Neural crest cell (in vitro differentiated cells): ENCODE measurements at places on chromosomes 4 and X. TPM values are rescaled to one million over a fixed set of nuclear protein-coding genes. Genes with fewer than 3 reads are reported as not detected.
A peak's percentile ranks its signal among the peaks of the same experiment; 100 is the strongest.

Gene UCHL1
- 265 and 285 TPM in 2 replicates for total RNA-seq

Gene TLR10
- not detected in 2 replicates for total RNA-seq

Gene VCX3A
- total RNA-seq = 0.58 and 0.68 TPM in 2 replicates

Gene PABPC5
- total RNA-seq = 10.0 and 10.3 TPM in 2 replicates

Gene RS1
- not detected in 2 replicates for total RNA-seq

Gene NPY2R
- total RNA-seq = not detected in 2 replicates

Gene GK
- total RNA-seq = 16.9 and 17.3 TPM in 2 replicates

Gene TMSB15A
- total RNA-seq = 216 and 233 TPM in 2 replicates

Gene TBC1D14
- total RNA-seq = 56.3 and 58.0 TPM in 2 replicates

Gene RAB39B
- total RNA-seq = 6.5 and 7.3 TPM in 2 replicates

- DNase-seq = peak; percentile 72
Observed at GRCh38 chr4:152500800-152501434, 35.0 kb downstream of the FBXW7 start.

DNA sequence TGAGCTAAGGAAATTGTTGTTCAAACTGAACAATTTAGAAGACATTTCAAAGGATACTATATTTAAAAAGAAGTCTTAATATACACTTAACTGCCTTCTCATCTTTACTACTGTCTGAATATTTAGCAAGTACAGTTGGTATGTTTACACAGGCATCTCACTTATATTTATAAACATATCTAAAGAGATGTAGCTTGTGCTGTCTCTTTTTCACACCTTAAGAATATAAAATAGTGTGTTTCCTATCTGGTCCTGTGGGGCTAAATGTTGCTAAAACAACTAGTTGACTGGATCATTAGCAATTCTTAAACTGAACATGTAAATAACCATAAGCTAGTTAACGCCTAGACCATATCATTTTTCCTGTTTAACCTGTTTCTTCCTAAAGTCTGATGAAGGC is 336.3 kb downstream of the PPP3CA start:
- no peak for DNase-seq

- no peak for DNase-seq
Observed at GRCh38 chr4:69470561-69470960, 25.1 kb downstream of the UGT2B4 start.

DNA sequence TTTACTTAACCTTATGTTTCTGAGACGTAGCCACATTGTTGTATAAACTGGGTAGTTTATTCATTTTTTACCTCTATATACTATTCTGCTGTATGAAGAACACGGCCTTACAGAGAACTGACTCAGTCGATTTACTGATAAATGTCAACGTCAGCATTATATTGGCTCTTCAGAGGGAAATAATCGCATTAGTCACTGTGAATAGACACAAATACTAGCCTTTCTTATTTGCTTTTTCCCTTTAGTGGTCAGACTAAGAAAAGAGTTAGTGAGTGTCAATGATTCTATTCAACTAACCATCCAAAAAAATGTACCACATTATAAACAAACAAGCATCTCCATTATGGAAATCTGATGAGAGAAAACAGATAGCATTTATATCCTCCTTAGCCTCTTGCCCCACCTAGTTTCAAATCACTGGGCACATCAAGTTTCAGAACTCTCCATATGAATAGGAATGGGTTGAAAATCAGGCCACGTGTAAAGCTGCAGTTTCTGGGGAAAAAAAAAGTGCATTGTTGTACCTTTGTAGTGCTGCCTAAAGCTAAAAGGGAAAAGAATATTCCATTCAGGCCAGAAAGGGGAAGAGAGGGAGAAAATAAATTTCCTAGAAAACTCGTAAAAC is 146.7 kb upstream of the VCX3A start:
- DNase-seq = no peak

GRCh38 chr4:137531986-137532868 is at the start of gene PCDH18:
Gene PCDH18 (minus strand): TSS chr4:137532494. CDS start chr4:137532088, 406 bp downstream.
- DNase-seq = peak; percentile 68

GRCh38 chr4:40183615-40184411 is 13.0 kb upstream of the RHOH start:
- DNase-seq = no peak

GRCh38 chrX:40496728-40497127 is 84.0 kb upstream of the ATP6AP2 start:
- no peak for DNase-seq

GRCh38 chr4:136599890-136600289 is 932.4 kb downstream of the PCDH18 start:
- DNase-seq = no peak

GRCh38 chr4:56342746-56343145 is 44.5 kb downstream of the AASDH start:
- DNase-seq = no peak

DNA sequence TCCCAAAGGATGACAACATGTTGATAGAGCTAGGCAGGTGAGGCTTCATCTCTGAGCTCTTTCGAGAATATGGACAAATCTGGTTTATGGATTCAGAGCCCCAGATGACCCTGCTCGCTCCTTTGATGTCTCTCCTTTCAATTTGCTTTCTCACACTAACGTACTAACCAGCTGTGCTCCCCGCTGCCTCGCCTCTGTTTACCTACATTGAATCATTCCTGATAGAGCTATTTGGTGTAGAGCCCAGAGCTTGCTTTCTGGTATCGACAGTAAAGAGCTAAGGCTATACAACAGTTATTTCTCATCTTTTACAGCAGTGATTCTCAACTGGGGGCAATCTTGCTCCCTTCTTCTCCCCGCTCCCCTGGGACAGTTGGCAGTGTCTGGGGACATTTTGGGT is 8.9 kb upstream of the PHKA2 start:
- DNase-seq = no peak

- no peak for DNase-seq
Observed at GRCh38 chrX:115533485-115533884, 27.5 kb upstream of the PLS3 start.

- DNase-seq = no peak
Observed at GRCh38 chr4:101289306-101289705, 58.0 kb downstream of the PPP3CA start.

DNA sequence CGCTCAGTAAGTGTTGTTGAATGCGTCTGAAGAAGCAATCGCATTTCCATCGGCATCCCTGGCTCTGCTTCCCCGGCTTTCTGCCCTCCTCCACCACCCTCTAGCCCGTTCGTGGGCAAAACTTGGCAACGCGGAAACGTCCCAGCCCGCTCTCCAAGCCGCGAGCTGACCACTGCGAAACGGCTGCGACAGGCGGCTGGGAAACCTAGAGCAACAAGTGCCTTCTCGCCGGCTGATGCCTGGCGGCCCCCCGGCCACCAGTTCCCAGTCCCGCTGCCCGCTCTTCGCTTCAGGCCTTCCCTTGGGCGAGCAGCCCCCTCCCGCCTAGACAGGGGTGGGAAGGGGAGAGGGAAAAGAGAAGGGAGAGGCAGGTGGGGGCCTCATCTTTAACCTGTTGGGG is 837 bp downstream of the CITED1 start:
- DNase-seq = no peak

- DNase-seq = no peak
Observed at GRCh38 chr4:3508542-3508941, 23.7 kb downstream of the LRPAP1 start.

DNA sequence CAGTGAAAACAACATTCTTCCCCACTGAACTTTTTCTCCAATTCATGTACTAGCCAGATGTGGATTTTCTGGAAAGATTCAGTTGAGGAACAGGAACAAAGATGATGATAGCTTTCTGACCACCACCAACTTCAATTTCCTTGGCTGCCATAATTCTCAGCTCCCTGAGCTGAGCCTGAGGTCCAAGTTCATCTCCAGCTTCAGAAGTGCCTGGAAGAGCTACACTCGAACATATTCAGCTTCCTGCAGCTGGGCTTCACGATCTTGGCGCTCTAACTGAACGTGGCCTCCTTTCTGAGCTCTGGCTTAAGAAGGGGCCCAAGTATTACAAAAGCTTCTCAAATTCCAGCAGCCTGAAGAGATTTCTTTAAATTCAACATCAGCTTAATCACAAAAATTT is 83.9 kb downstream of the QDPR start:
- no peak for DNase-seq

- DNase-seq = no peak
Observed at GRCh38 chrX:11351375-11352295, 58.4 kb downstream of the AMELX start.

DNA sequence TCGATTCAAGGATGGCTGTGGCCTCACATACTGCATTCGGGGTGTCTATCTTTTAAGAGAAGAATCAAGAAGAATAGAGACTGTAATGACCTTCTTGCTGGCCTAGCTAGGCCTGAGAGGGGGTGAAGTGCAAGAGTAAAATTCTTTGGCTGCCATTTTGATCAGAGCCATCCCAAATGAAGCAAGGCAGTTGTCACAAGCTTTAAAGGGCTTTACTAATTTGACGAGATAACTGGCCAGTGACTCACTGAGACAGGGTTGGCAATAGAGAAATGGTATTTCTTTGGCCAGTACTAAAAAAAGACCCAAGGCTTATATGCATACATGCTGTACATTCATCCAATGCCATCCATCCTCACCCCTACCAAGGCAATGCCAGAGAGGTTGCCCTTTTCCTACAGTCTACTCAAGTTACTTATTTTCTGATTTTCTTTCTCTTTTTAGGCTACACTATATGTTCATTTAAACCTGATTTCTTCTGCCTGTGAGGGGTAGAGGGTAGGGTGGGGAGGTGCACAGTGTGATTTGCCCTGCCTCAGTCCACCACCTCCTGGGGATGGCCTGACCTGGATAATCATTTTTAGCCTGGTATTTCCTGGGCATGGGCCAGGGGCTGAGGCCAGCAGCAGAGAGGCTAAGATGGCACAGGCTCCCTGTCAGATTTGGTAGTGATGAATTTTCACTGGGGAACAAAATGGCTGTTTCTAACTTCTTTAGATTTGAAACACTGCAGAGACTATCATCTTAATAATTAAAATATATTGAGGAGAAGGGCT is 32.2 kb downstream of the ATG4A start:
- no peak for DNase-seq

DNA sequence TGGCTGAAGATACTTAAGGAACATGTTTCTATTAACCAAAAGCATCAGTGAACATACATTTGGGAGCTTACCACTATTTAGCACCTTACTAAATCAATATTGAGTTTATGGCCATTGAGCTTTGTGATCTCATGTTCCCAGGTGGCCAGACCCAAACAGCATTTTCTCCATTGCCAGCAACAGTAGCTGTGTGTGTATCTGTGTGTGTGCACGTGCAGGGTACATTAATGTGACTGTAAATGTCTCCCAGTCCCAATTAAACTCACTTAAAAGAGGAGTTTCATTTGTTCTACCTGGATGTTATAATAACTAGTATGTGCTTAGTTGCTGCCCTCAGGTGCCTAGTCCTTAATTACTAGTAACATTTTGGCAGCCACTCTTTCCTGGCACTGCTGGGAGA is 282.4 kb downstream of the NR3C2 start:
- no peak for DNase-seq

- DNase-seq = no peak
Observed at GRCh38 chr4:163911891-163912290, 417.4 kb downstream of the TMA16 start.

GRCh38 chr4:145679520-145679919 is 426 bp upstream of the C4orf51 start:
- DNase-seq = no peak

DNA sequence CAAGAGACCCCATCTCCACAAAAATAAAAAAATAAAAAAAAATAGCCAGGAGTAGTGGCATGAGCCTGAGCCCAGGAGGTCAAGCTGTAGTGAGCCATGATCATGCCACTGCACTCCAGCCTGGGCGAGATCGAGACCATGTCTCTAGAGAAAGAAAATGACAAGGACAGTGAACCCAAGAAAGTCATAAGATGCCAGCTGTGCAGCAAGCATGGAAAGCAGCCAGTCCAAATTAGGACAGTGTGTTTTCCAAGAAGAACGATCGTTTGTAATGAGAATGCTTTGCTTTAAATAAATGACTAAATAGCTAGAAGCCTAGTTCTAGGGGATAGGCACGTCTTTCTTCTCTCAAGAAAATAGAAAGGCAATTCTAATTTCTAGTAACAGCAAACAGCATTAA is 58.4 kb upstream of the MSANTD1 start:
- no peak for DNase-seq
